ENCODE measurements at places on chromosomes 1 and 21. TPM values are rescaled to one million over a fixed set of nuclear protein-coding genes. Genes with fewer than 3 reads are reported as not detected.

FABP3 gene
- 4,881 TPM for total RNA-seq

KRTAP11-1 gene
- not detected for total RNA-seq

MLLT11 gene
- total RNA-seq = 2.9 TPM

SCAMP3 gene
- total RNA-seq = 56.8 TPM

UTS2 gene
- not detected for total RNA-seq

BARHL2 gene
- total RNA-seq = not detected

KCNT2 gene
- total RNA-seq = 1.0 TPM

KCNJ6 gene
- not detected for total RNA-seq

SLC1A7 gene
- 0.08 TPM for total RNA-seq

IL22RA1 gene
- total RNA-seq = 0.16 TPM

GCSAML gene
- 0.24 TPM for total RNA-seq

LORICRIN gene
- not detected for total RNA-seq

MYOG gene
- total RNA-seq = not detected

GNAT2 gene
- total RNA-seq = not detected

HTR6 gene
- not detected for total RNA-seq

SH2D5 gene
- total RNA-seq = not detected

KIF1B gene
- 66.8 TPM for total RNA-seq

GRCh38 chr1:158272681-158273080, 17.0 kb upstream of the CD1C start:
- no peak for DNase-seq

DNA sequence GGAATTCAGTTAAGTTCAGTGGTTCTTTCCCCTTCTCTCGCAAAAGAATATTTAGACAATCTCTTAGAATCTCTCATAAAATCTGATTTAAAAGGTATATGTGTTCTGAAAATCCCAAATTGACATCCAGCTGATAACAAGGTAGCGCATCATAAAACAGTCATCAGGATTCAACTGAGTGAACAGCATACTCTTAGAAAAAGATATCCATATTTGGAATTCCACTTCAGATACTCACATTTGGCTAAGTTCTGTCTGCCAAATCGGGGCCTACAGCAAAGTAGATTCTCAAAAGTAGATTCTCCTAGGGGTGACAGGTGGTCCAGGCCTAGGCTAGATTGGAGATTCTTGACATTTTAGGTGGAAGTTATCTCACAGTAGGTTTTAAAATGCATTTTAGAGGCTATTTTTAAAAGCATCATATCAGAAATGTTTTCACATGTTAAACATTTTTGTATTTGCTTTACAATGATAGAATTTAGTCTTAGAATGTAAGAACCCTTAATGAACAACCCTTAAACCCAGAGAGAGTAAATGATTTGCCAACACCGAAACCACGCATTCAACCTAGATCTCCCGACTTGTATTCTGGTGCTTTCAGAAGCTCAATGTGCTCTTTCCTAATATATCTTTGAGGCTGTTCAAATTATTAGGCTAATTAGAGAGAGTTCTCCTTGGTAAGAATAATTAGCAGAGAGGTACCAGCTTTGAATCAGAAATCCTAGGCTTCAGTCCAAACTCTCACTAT, 318.9 kb downstream of the LMO4 start:
- DNase-seq = no peak

DNA sequence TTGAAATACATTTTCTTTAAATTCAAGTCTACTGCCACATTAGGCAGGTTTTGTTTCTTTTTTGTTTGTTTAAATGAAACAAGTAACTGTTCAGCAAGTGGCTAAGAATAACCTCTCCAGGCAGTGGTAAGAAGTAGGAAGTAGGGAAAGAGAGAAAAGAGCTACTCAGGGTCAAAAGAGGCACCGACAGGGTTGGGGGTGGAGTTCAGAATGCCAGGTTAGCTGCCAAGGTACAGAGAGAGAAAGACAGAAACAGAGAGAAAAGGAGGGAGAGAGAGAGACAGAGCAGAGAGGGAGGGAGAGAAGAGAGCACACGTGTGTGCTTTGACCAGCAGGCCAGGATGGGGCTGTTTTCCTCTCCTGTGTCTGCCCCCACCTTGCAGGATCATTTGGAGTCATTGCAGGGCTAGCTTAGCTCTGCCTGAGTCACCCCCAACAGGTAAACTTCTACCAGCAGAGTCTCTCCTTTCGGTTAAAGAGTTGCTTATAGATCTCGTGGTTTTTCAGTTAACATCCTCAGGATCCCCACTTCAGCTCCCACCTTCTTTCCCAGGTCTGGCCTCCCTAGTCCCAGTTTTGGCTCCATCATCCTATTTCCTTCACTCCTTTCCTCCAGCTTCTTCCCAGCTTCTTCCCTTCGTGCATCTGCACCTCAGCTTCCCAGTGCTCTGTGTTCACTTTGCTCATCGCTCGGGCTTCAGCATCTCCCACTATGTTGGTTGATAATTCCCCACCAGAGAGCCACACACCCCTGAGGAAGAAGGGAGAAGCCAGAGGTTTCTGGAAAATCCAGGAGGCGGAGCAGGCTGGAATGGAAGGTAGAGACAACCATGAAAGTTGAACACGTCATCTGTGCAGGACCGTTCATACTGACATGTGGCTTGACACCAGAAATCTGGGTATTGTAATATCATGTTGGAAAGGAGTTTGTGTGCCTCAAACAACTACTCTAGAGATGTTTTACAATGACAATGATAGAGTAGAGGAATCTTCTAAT, 21.8 kb upstream of the RAB4A start:
- no peak for DNase-seq

- no peak for DNase-seq
Measured at GRCh38 chr1:235712812-235713211, 63.2 kb upstream of the GNG4 start.

- no peak for DNase-seq
Measured at GRCh38 chr1:167499106-167499505, 19.2 kb downstream of the CD247 start.

DNA sequence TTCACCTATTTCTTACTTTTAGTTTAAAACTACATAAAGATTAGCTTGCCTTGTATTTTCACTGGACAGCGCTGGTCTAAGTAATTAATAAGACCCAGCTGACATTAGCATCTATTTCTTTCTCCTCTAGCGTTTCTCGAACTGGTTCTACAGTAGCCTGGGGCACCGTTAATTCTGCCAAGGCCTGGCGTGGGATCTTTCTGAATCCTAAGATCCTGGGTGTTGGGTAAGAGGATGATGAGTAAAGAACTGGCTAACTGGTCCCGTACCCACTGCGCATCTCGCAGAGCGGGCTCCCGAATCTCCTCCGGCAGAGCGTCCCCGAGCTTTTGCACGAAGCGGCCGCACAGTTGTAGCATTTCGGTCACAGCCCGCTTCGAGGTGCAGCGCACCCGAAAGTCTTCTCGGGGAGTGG, 309 bp downstream of the NSL1 start:
- no peak for DNase-seq

DNA sequence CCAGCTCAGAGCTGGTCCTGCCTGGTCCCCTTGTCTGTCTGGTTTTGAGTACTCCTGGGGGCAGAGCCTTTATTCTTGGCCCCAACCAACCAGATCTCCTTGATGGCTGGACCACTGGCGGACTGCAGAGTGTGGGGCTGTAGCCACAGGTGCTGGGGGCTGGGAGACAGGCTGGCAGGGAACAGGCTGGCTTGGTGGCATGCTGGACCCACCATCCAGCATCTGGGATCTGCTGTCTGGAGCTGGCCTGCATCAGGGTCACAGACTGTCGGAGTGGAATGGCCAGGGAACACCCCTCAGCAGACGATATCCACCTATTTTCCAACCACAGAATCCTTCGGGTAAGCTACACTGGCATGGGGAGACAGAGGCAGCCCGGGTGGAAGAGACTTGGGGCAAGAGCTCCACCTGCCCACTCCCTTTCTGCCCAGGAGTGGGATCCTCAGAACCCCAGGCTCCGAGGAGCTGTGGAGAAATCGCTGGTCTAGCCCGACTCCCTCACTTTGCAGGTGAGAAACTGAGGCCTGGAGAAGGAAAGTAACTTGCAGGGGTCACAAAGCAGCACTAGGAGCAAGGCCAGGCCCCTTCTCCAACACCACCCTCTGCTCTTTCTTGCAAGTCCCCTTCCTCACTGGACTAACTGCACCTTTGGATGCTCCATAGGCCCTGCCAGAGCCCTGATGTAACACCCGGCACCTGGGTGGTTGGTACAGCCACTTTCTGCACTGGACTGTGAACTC, 40.6 kb downstream of the TNNT2 start:
- no peak for DNase-seq

- DNase-seq = no peak
Measured at GRCh38 chr1:107664982-107665925, 299.7 kb downstream of the VAV3 start.

GRCh38 chr1:8517661-8518489, 200.0 kb downstream of the SLC45A1 start:
- no peak for DNase-seq

GRCh38 chr1:35600593-35600992, 27.5 kb downstream of the TFAP2E start:
- no peak for DNase-seq

GRCh38 chr1:187038784-187039183, 210.0 kb downstream of the PLA2G4A start:
- no peak for DNase-seq

GRCh38 chr21:46157987-46158451, 2.6 kb upstream of the FTCD start:
- DNase-seq = peak; percentile 15

DNA sequence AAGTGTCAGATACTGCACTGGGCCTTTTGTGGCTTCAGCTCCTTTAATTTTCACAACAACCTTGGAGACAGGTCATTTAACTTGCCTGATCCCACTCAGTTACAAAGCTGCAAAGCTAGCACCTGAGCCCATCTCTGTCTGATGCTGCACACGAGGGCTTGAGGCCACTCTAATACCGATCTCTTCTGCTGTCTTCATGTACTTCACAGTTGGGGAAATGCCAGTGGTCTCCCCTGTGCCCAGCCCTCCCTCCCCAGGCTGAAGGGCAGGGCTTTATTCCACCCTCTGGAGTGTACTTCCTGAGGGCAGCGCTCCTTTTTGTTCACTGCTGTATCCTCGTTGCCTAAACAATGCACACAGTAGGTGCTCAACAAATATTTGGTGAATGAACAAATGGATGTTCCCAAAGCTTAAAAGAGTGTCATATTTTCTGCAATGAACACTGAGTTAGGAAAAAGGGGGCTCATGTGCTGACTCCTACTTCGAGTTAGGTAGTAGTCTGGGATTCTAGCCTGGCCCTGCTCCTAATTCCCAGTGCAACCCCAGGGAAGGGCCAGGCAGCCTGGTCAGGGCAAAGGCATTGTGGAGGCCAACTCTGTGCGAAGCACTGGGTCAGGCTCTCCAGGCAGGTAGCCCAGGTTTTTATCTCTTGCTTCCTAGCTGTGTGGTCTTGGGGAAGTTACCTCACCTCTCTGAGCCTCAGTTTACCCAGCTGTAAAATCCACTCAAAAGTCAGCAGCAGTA, 1.1 kb downstream of the TMCO4 start:
- DNase-seq = no peak

DNA sequence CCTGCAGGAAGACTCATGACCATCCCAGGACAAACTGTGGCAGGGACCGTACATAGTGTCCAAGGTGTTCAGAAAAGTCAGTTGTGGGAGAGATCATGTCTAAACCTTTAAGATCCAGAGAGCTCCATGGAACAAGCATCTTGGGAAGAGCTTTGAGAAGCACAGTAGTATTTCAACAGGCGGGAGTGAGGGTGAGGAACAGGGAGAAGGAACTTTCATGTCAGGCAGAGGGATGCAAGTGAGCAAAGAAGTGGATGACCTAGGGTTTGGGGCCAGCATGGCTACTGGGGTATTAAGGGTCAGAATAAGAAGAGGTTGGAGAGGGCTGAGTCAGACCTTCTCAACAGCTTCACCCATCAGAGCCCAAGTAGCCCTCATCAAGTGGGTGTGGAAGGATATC, 147.9 kb upstream of the ETV3 start:
- DNase-seq = no peak

- DNase-seq = peak; percentile 82
Measured at GRCh38 chr1:3529099-3529729, 74.7 kb downstream of the ARHGEF16 start.

DNA sequence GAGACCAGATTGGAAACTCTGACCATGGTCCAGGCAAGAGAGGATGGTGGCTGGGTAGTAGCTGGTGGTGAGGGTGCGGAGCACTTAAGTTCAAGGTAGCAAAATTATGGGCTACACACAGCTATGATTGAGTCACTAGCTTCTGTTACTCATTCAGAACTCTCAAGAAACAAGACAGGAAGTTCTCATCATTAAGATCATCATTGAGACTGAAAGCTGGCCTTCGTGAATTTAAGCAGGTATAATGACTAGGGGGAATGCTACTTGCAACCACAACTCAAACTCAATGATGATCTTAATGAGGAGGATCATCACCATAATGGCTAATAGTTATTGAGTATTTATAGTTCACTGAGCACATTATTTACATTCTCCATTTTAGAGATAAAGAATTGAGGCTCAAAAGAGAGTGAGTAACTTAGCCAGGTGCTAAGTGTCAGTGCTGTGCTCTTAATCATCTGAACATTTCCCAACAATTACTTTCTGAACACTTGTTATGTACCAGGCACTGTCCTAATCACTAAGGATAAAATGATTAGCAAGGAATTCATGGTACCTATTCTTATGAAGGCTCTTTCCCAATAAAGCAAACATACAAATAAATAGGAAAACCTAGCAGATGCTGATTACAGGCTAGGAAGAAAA, 286.3 kb upstream of the C1orf105 start:
- no peak for DNase-seq

DNA sequence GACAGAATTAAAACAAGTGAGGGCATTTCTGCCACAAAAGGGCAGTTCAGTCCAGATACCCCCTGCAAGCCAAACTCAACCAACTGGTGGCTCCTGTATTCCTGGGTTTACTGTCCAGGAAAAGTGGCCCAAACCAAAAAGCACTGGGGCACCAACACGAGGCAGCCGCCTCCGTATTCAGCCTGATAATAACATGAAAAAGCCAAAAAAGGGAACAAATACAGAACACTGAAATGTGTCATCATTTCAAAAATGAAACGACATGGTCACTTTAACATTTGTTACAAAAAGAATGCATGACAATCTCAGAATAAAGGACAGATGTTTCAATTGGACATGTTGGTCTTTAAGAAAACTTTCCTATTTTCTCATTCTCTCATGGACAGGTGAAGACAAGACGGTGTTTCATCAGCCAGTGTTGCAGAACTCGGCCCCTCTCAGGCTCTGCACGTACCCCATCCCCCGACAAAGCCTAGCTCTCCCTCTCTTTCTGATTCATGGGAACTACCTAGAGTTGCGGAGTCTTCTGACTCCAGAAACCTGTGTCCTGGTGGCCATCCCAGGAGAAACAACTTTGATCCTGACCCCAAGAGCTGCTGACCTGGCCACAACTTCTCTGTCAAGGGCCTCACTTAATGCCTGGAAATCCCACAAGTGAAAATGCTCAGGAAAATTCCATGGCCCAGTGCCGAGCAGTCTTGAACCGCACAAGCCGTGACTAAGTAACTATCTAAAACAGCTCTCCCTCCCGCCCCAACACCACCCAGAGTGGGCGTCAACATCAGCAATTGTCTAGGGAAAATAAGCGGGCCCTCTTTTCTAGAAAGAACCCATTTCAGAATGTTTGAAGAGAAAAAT, 27.1 kb downstream of the ZBTB17 start:
- peak; percentile 76 for DNase-seq

DNA sequence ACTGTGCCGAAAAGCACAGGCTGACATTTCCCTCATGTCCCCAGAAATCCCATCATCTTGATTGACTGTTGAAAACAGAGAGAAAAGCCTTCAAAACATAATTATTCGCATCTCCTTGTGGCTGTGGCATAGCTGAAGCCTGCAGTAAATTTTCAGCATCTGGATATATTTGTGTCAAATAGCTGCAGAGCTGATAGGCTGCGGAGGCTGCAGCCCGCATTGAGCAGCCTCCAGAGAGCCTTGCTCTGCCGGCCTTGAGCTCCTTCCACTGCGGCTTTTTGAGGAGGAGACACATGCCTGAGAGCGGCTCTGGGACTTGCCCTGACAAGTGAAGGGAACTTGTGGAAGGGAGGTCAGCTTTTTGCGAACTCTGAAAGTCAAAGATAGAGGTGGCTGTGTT, 144.7 kb downstream of the RYR2 start:
- DNase-seq = no peak
